Left ventricle myocardium superior (tissue), 1 donor: ENCODE measurements at places on chromosomes 7 and 10. TPM values are rescaled to one million over a fixed set of nuclear protein-coding genes. Genes with fewer than 3 reads are reported as not detected.

DNA sequence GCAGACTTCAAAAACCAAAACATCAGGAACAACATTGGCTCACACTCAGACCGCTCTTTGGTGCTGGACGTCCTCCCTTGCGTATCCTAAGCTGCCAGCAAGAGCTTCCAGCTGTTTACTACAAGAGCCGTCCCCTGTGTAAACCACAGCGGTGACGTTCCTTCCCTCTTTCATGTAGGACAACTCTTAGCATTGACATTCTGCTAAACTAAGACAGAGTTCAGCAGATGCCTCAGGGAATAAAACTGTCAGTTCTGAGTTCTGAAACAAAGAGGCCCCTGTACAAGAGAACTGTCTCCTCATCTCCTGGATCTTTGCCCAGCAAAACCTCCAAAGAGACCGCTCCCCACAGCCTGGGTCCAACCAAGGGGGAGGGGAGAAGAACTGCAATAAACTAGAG is 57.8 kb upstream of the OPALIN start:
- peak; percentile 74 for DNase-seq

- DNase-seq = no peak
Measured at GRCh38 chr10:86104156-86104555, 262.4 kb downstream of the GRID1 start.

GRCh38 chr10:5467207-5467535 is 32.2 kb downstream of the CALML5 start:
- no peak for DNase-seq

DNA sequence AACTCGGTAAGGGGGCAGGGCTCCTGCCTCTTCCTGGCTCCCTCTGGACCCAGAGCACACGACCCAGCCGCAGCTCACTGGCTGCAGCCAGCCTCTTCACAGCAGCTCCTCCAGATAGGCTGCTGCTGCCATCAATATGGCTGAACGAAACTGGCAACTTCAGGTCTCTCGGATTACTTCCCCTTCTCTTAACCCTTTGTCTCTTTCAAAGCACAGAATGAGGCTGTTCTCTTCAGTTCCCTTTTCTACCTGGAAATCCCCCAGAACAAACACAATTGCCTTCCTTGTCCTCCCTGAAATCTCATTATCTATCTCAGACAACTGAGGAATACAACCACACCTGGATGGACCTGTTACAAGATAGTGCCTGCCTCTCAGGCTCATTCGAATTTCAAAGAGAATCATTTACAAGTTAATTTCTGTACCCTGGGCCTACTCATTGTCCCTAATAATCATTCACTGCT is 193.4 kb upstream of the MBL2 start:
- no peak for DNase-seq

DNA sequence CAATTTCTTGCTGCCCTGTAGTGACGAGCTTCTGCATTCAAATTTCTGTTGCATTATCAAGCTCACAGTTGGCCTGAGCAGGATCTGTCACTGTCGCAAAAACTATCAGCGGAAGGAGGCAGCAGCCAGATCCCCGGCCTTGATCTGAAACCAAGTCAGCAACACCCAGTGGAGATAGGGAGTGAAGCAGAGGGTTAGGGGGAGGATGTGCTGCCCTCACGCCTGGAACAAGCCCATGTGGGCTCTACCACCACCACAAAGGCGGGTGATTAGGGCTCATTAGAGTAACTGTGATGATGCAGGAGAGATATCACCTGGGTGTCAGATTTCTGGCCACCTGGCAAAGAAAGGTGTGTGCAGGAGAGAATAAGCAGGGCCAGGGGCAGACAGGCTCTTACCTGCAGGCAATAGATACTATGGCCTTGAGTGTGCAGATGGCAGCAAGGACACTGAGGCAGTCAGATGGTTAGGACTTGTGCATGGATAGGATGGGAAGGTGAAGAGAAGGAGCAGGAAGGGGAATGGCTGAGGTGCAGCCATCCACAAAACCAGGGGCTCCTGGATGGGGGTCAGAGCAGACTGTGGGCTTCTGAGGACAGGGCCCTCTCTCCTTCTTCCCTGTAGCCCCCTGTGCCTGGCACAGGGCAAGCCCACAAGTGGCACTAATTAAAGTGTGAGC is 417.3 kb downstream of the RPS24 start:
- DNase-seq = no peak

GRCh38 chr7:95865716-95866371 is 93.5 kb downstream of the DYNC1I1 start:
- no peak for DNase-seq

Gene MKX
- 0.15 TPM for total RNA-seq

DNA sequence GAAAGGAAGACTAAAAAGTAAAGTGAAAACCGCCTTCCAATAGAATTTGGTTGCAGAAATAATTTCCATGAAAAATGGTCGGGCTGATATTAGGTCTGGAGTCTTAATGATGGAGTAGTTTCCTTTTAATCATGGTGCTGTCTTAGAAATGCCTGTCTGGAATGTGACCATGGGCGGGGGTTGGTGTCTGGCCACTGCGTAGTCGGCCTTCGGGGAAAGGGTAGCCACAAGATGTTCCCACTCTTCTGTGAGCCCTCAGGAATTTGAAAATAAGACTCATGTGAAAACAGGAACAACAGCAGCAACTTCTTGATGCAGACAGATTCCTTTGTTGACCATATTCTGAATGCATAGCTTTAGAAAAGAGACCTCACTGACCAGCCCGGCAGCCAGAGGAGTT is 176.8 kb downstream of the KIAA1217 start:
- no peak for DNase-seq

DNA sequence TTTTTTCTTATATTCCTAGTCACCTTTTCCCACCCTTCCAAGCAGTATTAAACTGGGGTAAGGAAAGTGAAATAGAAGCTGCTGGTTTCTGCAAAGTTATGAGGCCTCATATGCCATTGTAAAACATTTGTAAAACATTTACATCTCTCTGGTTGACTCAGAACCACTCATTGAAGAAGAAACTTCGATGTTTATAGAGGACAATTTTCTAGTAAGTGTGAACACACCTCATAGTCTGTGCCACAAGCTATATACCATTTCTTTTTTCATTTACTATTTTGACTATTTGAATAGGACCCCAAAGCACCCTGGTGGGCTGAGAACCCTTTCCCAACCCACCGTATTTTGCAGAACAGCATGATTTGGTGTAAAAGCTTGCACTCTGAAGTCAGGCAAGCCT is 12.9 kb upstream of the ITGB1 start:
- no peak for DNase-seq

DNA sequence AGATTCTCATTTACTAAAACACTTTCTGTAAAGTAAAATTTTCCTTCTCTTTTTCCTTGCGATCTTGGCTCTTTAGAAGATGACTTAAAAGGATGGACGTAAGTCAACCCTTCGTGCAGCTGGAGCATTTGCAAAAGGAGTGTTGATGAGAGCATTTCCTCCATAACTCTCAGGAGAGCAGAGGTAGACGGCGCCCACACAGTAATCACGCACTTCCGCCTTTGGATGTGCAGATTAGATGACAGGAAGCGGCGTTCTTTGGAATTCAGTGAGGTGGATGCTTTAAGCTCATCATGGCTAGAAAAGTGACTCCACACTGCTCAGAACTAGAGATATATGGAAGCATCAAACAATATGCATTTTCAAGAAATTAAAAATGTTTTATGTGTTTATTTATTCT is 43.0 kb upstream of the NPS start:
- DNase-seq = no peak

DNA sequence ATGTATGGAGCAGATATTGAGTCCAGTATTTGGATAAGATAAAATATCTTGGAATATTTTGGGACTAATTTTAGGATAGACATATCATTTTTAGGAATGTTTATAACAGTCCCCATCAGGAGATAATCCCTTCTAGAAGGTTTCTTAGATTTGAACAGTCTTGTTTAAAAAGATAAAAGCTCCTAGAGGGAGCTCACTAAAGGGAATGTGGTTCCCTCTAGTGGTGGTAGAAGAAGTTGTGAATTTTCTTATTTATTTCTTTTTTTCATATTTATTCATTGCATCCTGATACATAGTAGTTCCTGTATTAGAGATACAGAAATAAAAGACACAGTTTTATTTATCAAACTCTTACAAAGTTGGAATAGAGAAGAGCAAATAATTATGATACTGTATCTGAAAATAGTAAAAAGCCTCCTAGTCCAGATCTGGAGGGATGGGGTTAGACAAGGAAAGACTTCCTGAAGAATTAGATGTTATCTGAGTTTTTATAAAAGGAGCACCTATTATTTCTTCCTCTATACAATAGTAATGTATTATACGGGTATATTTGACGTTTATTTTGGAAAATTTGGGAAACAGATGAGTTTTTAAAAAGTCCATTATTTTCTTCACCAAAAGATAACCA is 24.5 kb upstream of the KLF14 start:
- DNase-seq = no peak

DNA sequence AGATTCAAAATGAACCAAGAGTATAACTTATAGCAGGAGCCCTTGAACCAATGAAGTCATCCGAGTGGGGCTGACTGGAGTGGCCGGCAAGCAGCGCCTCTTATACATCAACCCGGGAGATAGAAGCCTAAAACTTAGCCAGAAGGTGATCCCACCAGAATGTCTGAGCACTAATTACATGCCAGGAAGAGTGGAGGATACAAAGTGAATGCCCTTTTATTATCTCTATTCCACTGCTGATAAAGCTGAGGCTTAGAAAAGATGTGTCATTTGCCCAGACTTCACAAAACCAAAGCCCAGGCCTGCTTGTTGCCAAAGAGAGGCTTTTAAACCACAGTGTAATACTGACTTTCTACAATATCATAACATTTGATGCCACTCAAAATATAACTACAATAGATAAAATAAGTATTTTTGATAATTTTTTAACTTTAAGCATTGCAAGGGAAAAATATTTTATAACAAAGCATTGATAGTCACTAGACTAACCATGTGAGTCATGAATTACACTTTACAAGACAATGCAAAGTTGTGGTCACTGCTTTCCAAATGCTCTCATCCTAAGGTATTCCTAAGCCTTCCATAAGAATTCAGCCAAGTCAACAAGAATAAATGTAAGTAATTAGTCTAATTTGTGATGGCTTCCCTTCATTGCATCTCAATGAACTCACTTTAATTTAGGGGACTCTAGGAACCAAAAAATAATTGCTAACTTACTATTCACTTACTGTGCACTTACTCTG is 58.6 kb upstream of the ARID5B start:
- DNase-seq = no peak

Gene RFC2
- 10.5 TPM for total RNA-seq

- no peak for DNase-seq
Measured at GRCh38 chr7:108592646-108593201, 23.1 kb downstream of the DNAJB9 start.

DNA sequence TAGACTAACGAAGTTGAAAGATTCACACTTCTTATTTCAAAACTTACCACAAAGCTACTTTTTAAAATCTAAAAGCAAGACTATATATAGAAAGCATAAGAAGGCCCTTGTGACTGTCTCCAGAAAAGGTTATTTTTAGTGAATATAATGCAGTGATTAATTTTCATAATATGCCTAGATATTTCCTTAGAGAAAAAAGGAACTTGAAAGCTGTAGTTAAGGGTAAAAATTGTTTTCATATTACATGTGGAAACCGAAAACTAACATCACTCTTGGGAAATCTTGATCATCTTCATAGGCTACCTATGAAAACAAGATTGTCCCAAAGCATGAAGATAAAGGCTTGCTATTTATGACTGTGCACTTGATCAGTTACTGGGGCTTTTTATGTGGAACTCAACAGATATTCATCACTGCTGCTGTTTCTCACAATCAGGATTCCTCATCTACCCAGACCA is 223.2 kb downstream of the SH2D4B start:
- no peak for DNase-seq

DNA sequence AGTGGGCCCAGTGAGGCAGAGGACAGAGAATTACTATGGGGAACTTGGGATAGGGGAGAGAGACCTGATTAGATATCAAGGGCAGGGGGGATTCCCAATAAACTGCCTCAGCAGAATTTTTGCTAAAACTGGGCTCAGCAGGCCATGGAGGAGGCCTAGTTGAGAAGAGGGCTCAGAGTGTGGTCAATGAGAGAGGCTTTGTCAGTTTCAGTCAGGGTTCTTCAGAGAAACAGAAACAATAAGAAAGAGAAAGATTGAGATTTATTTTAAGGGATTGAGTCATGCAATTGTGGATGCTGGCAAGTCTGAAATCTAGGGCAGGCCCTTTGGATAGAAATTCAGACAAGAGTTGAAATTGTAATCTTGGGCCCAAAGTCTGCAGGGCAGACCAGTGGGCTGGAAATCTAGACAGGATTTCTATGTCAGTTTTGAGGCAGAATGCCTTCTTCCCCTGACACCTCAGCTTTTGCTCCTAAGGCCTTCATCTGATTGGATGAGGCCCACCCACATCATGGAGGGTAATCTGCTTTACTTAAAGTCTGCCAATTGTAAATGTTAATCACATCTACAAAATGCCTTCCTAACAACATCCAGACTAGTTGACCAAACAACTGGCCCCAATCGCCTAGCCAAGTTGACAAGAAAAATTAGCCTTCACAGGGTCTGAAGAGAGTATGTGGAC is 33.5 kb upstream of the CCSER2 start:
- DNase-seq = no peak

Gene CACNA2D1
- 48.1 TPM for total RNA-seq

Gene C7orf57
- total RNA-seq = not detected

DNA sequence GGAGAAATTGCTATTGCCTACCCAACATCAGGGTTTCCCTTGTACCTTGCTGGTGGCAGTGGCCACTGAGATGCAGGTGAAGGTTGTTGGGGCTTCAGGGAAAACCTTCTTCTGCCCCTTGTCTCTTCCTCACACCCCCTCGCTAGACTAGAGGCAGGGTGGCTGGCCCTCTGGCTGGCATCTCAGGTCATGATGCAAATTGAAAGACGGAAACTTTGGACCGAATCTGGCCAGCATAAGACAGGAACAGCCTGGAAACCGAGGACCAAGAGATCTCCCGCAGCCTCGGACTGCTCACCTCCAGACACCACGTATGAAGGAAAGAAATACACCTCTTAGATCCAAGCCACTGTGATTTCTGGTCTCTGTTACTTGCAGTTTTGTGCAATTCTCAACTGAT is 2.9 kb downstream of the SVOPL start:
- no peak for DNase-seq

DNA sequence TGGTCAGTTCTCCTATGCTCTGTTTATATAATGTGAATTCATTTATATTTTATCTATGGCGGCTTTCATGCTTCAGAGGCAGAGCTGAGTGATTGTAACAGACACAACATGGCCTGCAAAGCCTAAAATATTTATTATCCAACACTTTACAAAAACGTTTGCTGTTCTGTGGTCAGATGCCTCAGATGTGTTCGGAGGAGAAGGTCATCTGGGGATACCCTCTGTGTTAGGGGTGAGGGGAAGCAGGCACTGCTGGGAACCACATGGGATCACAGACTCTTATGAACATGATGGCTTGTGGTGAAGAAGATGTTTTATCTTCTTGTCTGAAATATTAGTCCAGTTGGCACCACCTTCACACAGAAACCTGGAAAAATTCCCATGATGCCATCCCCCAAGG is 203.4 kb downstream of the PHTF2 start:
- DNase-seq = no peak

- DNase-seq = no peak
Measured at GRCh38 chr7:150400008-150400787, 21.1 kb downstream of the ZNF775 start.
